LHCN-M2 (cell line): ENCODE measurements at places on chromosomes 3 and 15. TPM values are rescaled to one million over a fixed set of nuclear protein-coding genes. Genes with fewer than 3 reads are reported as not detected.

WDR5B gene
- total RNA-seq: 4.7 and 6.0 TPM in 2 replicates

ISLR2 gene
- total RNA-seq: not detected in 2 replicates

AGBL1 gene
- total RNA-seq: under 0.01 TPM in 1 of 2 replicates, not detected in the other

KLHDC8B gene
- 17.1 and 19.1 TPM in 2 replicates for total RNA-seq

UTS2B gene
- 0.26 and 0.57 TPM in 2 replicates for total RNA-seq

CCNB2 gene
- total RNA-seq: 130 and 138 TPM in 2 replicates

FANCD2OS gene
- total RNA-seq: not detected in 2 replicates

DUOX1 gene
- under 0.01 and 0.06 TPM in 2 replicates for total RNA-seq

FAM43A gene
- 1.3 and 1.8 TPM in 2 replicates for total RNA-seq

GRCh38 chr3:34207002-34207401, 408.6 kb downstream of the PDCD6IP start:
- DNase-seq: peak; percentile 48

GRCh38 chr15:59116771-59117170, 11.8 kb downstream of the CCNB2 start:
- DNase-seq: no peak

DNA sequence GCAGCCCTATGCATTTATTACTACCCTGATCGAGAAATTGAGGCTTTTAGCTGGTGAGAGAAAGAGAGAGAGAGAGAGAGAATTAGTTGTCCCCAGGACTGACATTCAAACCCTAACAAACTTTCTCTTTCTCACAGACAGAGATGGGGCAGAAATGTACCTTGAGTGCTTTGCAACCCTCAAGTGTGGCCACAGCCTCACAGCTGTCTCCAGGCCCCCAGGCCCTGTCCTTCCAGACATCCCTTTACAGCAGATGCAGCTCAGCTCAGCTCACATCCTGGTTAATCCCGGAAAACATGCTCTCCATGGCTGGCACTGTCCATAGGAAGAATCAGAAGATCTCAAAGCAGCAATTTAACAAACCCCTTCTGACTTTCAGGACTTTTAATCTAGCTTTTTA, 67.6 kb downstream of the DCLK3 start:
- no peak for DNase-seq

GRCh38 chr3:106277731-106278130, 408.9 kb upstream of the CBLB start:
- DNase-seq: no peak

DNA sequence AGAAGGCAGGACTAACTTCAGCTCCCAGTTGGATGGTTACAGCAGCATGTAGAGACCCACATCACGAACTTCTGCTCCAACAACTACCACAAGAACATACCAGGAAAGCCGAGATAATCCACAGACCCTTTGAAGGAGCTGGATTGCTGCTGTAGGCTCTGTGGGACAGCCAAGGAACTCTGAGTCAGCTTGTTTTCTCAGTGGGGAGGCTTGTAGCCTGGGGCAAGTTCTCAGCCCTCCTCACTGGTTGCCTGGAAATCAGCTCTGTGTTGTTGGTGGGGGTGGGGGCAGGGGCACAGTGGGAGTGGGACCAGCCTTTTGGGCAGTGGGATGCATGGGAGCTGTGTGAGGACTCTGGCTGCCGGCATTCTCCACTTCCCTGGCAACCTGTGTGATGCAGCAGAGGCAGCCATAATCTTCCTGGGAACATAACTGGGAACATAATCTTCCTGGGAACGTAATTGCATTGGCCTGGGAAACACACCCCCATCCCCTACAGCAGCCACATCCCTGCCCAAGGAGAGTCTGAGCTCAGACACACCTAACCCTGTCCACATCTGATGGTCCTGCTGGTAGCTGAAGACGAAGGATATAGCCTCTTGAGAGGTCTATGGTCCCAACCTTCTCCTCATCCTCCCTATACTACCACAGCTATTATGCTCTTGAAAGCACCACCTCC, 153.1 kb downstream of the PEAK1 start:
- DNase-seq: no peak

- DNase-seq: peak; percentile 35
Observed at GRCh38 chr15:40891810-40892446, 2.3 kb upstream of the VPS18 start.

DNA sequence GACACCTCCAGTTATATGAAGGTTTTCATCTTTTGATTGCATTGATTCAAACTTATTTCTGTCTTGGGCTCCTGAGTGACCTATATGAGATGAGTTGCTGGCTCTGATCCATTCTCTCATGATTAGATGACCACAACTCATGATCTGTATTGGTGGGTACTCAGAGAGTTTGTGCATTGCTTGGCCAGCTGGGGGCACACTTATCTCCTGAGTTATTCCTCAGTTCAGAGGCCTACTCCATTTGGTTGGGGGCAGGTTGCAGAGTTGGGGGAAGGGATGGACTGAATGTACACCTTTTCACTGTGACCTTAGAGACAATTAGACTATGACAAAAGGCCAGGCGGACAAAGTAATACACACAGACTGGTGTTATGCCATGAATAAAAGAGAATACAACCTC, 166.2 kb upstream of the SEMA6D start:
- DNase-seq: no peak

DNA sequence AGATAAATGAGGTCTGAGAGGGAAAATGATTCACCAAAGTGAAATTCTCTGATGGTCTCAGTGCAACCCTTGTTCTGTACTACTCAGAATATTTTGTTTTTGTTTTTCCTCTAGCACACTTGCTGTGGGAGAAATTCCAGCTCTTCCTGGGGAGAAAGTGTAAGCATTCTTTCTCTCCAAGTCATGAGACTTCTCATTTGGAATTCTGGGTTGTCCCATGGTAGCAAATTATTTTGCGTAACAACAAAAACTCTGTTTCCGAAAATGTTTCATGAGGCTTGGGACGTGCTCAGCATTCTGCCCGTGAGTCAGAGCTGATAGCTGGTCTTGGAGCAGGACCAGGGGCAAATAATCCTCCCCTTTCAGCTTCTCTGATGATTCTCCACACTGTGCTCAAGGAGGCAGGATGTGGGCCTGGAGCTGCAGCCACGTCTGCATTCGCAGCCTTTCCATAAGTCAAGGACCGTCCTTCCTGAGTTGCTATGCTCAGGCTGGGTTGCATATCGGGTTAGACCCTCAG, 70.3 kb downstream of the SENP2 start:
- peak; percentile 99 for DNase-seq

GRCh38 chr15:41983221-41983620, 10.9 kb upstream of the EHD4 start:
- no peak for DNase-seq

- no peak for DNase-seq
Observed at GRCh38 chr3:50563867-50564266, 3.7 kb downstream of the C3orf18 start.

GRCh38 chr15:40731034-40731433, 24.0 kb downstream of the RMDN3 start:
- no peak for DNase-seq
